ENCODE measurements at places on chromosomes 4 and X. TPM values are rescaled to one million over a fixed set of nuclear protein-coding genes. Genes with fewer than 3 reads are reported as not detected.

DNA sequence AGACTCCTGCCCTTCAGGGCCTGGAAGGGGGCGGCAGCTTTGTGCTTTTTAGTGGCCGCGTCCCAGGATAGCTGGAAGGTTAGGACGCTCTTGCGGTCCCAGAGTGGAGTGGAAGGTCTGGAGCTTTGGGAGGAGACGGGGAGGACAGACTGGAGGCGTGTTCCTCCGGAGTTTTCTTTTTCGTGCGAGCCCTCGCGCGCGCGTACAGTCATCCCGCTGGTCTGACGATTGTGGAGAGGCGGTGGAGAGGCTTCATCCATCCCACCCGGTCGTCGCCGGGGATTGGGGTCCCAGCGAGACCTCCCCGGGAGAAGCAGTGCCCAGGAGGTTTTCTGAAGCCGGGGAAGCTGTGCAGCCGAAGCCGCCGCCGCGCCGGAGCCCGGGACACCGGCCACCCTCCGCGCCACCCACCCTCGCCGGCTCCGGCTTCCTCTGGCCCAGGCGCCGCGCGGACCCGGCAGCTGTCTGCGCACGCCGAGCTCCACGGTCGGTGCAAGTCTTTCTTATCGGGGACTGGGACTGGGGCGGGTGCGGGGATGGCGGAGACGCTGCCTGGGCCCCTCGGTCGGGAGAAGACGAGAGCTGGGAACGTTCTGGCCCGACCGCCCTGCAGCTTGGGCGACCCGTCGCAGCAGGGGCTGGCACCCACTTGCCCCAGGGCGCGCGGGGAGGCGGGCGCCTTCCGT lies at the start of gene EDNRA:
Gene EDNRA (plus strand): TSS at position 207 of the 686 bp plus-strand sequence. CDS start 4,585 bp downstream, outside the sequence.
- H3K4me1 ChIP-seq: peaks cover 6% of the 10 kb centered on the region
- H3K4me3 ChIP-seq: no peak within 1 kb of the TSS
- no peaks in the 10 kb centered on the region for H3K27me3 ChIP-seq
- no peak within 1 kb of the TSS for H3K27ac ChIP-seq

DNA sequence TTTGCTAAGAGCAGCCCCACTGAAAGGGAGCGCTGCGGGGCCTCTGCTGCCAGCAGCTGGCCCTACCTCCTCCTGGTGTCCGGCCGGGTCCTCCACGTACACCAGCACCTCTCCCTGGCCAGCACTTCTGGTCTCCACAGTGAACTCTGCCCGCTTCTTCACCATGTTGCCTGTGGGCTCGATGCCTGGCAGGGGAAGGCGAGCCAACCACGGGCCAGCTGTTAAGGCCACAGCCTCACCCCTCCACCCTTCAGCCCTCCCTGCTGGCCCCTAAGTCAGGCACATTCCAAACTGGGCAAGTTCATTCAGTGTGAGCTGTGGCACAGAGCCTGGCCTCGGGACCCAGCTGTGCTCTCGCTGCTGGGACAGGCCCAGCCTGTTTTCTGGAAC lies 7.8 kb downstream of the FLNA start:
- no peaks in the 10 kb centered on the region for H3K36me3 ChIP-seq
- H3K4me3 ChIP-seq: no peak overlapping the region
- no peak overlapping the region for H3K27ac ChIP-seq

DNA sequence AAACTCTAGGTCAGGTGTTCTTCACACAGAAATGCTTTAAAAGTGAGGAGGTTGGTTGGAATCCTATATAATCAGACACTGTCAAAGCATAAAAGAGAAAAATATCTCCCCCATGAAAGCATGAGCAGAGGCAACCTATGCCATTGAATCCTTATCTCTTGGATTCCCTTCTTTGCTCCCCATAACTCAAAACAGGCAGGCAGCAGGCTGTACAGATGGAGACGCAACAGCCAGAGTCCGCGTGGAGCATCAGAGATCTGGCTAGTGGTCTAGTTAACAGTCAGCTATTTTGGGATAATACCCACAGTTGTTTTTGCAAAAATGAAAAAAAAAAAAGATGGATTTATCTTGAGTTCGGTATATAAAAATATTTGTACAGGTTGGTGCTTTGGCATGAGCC lies 490.0 kb upstream of the TENM3 start:
- H3K4me3 ChIP-seq: no peak overlapping the region
- no peak overlapping the region for H3K27ac ChIP-seq
- no peaks in the 10 kb centered on the region for H3K27me3 ChIP-seq
- H3K4me1 ChIP-seq: no peaks in the 10 kb centered on the region
- no peaks in the 10 kb centered on the region for H3K36me3 ChIP-seq
- no peak for DNase-seq

GRCh38 chr4:54647070-54647469 lies 10.7 kb upstream of the KIT start:
- H3K4me3 ChIP-seq: no peak overlapping the region
- no peaks in the 10 kb centered on the region for H3K27me3 ChIP-seq

Gene LRRC66
- total RNA-seq: 0.78 TPM

Data from body of pancreas (tissue), 4 donors.